Endothelial cell (in vitro differentiated cells): ENCODE measurements at places on chromosomes 7 and 10. TPM values are rescaled to one million over a fixed set of nuclear protein-coding genes. Genes with fewer than 3 reads are reported as not detected.
A peak's percentile ranks its signal among the peaks of the same experiment; 100 is the strongest.

DNA sequence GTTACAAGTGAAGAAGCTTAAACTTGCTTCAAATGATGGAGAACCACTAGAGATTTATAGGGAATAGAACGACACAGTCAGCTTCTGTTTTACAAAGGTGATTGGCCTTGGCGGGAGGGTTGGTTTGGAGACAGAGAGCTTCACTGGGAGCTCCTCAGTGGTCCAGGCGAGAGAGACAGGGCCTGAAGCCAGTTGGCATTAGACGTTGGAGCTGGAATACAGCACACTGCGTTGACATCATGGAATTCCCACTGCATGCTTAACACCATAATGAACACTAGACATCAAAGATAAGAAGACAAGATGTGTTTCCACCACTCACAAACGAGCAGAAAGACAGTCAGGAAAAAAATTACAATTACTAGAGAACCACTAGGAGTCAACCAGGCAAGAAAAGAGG is 67.8 kb downstream of the TBXAS1 start:
- no peak overlapping the region for H3K27ac ChIP-seq
- peaks cover 2% of the 10 kb centered on the region for H3K27me3 ChIP-seq
- peaks cover 10% of the 10 kb centered on the region for H3K4me1 ChIP-seq
- peaks cover 5% of the 10 kb centered on the region for H3K36me3 ChIP-seq
- DNase-seq = no peak

DNA sequence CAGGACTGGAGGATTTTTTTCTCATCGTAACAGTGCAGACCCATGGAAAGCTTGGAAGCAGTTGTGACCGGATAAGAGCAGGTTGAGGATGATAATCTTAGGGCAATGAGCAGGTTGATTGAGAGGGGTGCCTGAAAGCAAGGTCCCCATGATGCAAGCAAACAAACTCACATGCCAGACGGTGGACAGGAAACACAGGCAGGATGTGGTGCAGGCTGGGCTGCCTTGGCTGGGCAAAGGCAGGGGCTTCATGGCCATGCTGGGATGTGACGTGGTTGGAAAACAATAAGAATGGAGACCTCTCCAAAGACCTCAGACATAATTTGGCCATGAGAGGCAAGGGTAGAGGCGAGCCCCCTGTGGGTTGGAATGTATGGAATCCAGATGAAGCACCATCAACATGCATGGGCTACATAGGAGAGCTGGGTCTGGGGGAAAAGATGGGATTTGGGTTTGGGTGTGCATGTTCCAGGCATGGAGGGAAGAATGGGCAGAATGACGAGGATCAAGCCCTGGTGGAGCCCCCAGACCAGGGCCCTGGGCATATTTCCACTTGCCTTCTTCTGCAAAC is 58.3 kb downstream of the IKZF1 start:
- H3K27me3 ChIP-seq = no peaks in the 10 kb centered on the region
- H3K4me3 ChIP-seq = no peak overlapping the region
- no peak overlapping the region for H3K27ac ChIP-seq
- H3K36me3 ChIP-seq = no peaks in the 10 kb centered on the region

DNA sequence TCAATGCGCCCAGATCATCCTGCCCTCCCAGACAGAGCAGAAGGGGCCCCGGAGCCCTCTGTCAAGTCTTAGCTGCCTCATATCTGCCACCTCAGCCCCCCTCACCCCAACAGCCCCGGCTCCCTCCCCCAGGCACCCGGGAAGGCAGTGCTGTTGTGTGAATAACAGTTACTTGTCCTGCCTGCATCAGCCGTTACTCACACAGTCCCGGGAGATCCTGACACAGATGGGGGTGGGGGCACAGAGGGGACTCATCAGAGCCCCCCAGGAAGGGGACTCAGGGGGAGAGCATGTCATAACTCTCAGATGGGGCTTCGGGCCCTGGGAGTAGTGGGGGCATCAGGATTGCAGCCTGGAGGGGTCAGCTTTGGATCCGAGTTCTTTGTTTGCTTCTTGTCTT is 12.4 kb upstream of the SERPINE1 start:
- H3K4me1 ChIP-seq = no peaks in the 10 kb centered on the region
- H3K27me3 ChIP-seq = peaks cover 4% of the 10 kb centered on the region
- DNase-seq = no peak
- H3K27ac ChIP-seq = no peak overlapping the region
- no peak overlapping the region for H3K4me3 ChIP-seq

- H3K4me1 ChIP-seq = peaks cover 15% of the 10 kb centered on the region
- no peaks in the 10 kb centered on the region for H3K36me3 ChIP-seq
- no peak for DNase-seq
- no peak overlapping the region for H3K27ac ChIP-seq
These were observed 15.6 kb downstream of the CALCR start for GRCh38 chr7:93558705-93559614.

DNA sequence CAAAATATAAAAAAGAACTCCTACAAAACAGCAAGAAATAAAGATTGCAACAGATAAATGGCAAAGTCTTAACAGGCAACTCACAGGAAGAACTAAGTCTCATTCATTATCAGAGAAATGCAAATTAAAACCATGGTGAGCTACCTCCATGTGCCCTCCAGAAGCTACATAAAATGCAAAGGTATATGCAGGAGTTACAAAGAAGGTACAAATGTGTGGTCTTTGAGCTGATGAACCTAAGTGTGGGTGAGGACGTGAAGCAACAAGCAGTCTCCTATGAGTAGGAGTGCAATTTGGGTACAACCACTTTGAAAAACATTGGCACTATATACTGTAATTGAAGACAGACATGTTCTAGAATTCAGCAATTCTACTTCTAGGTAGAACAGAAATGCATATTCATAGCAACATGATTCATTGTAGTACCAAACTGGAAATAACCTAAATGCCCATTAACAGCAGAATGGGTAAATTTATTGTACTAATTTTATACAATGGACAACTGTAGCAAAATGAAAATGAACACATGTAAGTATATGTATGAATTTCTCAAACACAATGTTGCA is 61.6 kb upstream of the KCNMA1 start:
- no peak for DNase-seq
- H3K4me3 ChIP-seq = no peak overlapping the region
- no peaks in the 10 kb centered on the region for H3K36me3 ChIP-seq
- H3K27me3 ChIP-seq = no peaks in the 10 kb centered on the region
- H3K27ac ChIP-seq = peak overlapping the region; percentile 37

GRCh38 chr10:1373287-1373686 is 317.1 kb downstream of the WDR37 start:
- peaks cover 4% of the 10 kb centered on the region for H3K36me3 ChIP-seq
- H3K4me3 ChIP-seq = no peak overlapping the region
- H3K27ac ChIP-seq = no peak overlapping the region
- H3K4me1 ChIP-seq = peaks cover 20% of the 10 kb centered on the region

DNA sequence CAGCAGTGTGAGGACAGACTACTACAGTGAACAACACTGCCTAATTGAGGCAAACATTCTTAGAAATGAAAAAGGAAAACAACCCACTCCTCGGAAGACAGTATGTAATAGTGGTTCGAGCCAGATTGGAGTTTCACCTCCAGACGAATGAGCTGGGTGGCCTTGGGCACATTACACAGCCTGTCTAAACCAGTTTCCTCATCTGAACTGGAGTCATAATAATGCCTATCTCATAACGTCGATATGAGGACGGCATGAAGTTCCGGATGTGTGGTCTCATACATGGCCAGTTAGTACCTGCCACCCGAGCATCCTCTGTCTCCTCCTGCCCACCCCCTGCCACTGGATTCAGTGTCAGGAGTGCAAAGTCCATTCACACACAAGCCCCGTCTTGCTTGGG is 15.8 kb upstream of the FRMPD2 start:
- H3K4me1 ChIP-seq = peaks cover 11% of the 10 kb centered on the region
- no peaks in the 10 kb centered on the region for H3K36me3 ChIP-seq
- H3K27ac ChIP-seq = peak overlapping the region; percentile 50
- H3K27me3 ChIP-seq = peaks cover 3% of the 10 kb centered on the region
- no peak for DNase-seq

DNA sequence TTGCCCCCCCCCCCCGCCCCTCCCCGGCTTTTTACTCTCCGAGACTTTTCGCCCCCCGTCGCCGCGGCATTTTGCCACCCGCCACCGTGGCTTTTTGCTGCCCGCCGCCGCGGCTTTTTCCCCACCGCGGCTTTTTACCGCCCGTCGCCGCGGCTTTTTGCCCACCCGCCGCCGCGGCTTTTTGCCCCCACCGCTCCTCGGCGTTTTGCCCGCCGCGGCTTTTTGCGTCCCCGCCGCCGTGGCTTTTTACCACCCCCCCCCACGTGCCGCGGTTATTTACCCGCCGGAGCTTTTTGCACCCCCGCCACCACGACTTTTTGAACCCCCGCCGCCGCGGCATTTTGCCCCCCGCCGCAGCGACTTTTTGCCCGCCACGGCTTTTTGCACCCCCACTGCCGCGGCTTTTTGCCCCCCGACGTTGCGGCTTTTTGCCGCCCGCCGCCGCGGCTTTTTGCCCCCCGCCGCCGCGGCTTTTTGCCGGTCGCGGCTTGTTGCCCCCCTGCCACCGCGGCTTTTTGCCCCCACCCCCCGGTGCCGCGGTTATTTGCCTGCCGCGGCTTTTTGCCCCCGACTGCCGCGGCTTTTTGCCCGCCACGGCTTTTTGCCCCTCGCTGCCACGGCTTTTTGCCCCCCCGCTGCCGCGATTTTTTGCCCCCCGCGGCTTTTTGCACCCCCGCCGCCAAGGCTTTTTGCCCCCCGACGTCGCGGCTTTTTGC is 461.1 kb downstream of the ZNF33B start:
- peaks cover 4% of the 10 kb centered on the region for H3K27me3 ChIP-seq
- H3K4me3 ChIP-seq = no peak overlapping the region
- peaks cover 7% of the 10 kb centered on the region for H3K36me3 ChIP-seq
- DNase-seq = no peak

- no peaks in the 10 kb centered on the region for H3K36me3 ChIP-seq
- H3K27ac ChIP-seq = no peak overlapping the region
- no peak for DNase-seq
- no peaks in the 10 kb centered on the region for H3K27me3 ChIP-seq
- no peak overlapping the region for H3K4me3 ChIP-seq
- H3K4me1 ChIP-seq = peaks cover 4% of the 10 kb centered on the region
These were observed 84.6 kb upstream of the LYZL1 start for GRCh38 chr10:29204070-29204800.

Gene AEBP1
- total RNA-seq = 22.2 TPM

- peaks cover 70% of the 10 kb centered on the region for H3K4me1 ChIP-seq
- H3K4me3 ChIP-seq = peak overlapping the region; percentile 95
- H3K36me3 ChIP-seq = peaks cover 29% of the 10 kb centered on the region
These were observed 6.0 kb downstream of the LDB1 start for GRCh38 chr10:102113956-102114857.

Gene AIFM2
- 1.7 TPM for total RNA-seq

Gene YKT6
- total RNA-seq = 98.4 TPM

DNA sequence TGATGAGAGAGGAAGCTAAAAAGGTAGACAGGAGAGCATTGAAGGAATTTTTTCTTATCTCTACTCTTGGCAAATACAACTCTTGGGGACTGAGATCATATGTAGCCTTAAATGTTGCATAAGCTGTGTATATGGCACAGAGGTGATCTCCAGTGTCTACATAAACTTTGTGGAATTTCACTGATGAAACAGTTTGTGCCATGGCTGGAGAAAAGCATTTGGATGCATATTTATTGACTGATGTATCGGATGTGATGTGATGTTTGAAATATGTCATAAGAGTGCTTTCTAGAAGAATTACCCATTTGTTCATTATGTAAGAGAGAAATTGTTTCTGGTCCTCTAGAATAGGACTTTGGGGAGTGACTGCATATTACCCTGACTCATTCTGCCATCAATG is 244.9 kb upstream of the LRRTM3 start:
- no peak for DNase-seq
- H3K36me3 ChIP-seq = no peaks in the 10 kb centered on the region
- peaks cover 1% of the 10 kb centered on the region for H3K27me3 ChIP-seq

- H3K36me3 ChIP-seq = peaks cover 22% of the 10 kb centered on the region
- peaks cover 33% of the 10 kb centered on the region for H3K4me1 ChIP-seq
- H3K4me3 ChIP-seq = peak overlapping the region; percentile 99
- H3K27me3 ChIP-seq = peaks cover 11% of the 10 kb centered on the region
- DNase-seq = no peak
- peak overlapping the region; percentile 99 for H3K27ac ChIP-seq
These were observed 335 bp upstream of the CHCHD1 start for GRCh38 chr10:73781548-73781878.

Gene GDF10
- total RNA-seq = 0.74 TPM

Gene NPSR1
- total RNA-seq = not detected

DNA sequence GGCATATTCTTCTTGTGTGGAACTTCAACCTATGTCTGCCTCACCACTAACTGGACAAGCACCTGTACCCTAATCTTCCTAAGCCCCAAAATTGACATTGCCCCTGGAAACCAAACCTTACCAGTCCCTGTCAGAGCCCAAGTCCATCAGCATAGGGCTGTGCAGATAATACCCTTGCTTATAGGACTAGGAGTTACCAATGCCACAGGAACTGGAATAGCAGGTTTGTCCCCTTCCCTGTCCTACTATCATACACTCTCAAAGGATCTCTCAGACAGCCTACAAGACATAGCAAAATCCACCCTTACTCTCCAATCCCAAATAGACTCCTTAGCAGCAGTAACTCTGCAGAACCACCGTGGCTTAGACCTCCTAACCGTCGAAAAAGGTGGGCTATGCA is 19.8 kb downstream of the ZNF107 start:
- no peaks in the 10 kb centered on the region for H3K4me1 ChIP-seq
- peaks cover 24% of the 10 kb centered on the region for H3K36me3 ChIP-seq
- peak overlapping the region; percentile 9 for H3K4me3 ChIP-seq
- no peak overlapping the region for H3K27ac ChIP-seq
- no peak for DNase-seq

Gene ZNF775
- total RNA-seq = 12.1 TPM

Gene SORCS3
- total RNA-seq = not detected

Gene HOXA9
- 0.80 TPM for total RNA-seq

- H3K36me3 ChIP-seq = no peaks in the 10 kb centered on the region
- peaks cover 14% of the 10 kb centered on the region for H3K4me1 ChIP-seq
- no peak overlapping the region for H3K4me3 ChIP-seq
- peaks cover 4% of the 10 kb centered on the region for H3K27me3 ChIP-seq
- H3K27ac ChIP-seq = no peak overlapping the region
- DNase-seq = no peak
These were observed 476.0 kb upstream of the MKI67 start for GRCh38 chr10:128602183-128602582.

Gene AOAH
- total RNA-seq = 0.28 TPM

GRCh38 chr7:150569245-150569955 is 2.2 kb downstream of the GIMAP4 start:
- peak overlapping the region; percentile 68 for H3K4me3 ChIP-seq
- peaks cover 27% of the 10 kb centered on the region for H3K36me3 ChIP-seq
- H3K27ac ChIP-seq = peak overlapping the region; percentile 67
- peaks cover 5% of the 10 kb centered on the region for H3K27me3 ChIP-seq
- DNase-seq = no peak
